ENCODE measurements at places on chromosomes 4 and X.

DNA sequence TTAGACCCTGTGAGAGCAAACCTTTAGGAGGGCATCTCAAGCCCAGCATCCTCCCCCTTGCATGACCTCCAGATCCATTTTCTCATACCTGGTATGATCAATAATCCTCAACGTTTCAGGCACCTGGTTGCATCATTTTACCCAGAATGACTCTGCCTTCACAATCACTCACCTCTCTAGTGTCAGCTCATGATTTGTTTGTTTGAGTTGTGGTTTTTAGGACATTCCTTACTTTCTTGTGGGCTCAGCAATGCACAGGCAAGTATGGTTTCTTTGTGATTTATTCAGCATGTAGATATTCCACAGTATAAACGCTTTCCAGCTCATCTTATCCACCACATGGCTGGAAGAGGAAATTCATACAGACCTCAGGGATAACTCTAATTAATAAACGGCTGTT is 93.6 kb upstream of the CPEB2 start:
- no peak for DNase-seq

DNA sequence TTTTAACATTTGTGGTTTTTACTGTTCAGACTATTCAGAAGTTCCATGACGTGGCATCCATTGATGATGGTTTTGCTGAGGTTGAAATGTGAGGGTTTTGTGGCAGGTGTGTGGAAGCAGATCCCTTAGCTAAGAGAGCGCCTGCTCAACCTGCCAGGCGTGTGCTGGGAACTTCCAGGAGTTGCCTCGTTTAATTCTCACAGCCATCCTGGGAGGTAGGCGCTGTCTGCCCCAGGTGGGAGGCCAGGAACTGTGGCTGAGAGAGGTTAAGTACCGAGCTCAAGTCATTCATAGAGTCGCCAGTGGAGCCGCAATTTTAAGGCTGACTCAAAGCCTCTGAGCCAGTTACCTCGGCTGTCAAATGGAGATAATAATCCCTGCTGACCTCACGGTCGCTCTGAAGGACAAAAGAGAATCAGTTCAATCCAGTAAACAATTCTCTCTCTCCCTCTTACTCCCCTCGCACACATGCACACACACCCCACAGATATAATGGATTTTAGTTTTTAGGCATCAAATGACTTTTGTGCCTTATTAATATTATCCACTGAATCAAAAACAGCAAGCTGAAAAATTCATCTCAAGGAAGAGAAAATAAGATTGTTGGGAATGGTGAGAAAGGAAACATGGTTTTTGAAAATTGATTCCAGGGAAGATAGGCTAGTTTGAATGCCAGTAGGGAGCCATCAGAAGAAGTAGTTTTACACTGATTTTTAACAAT is 171.3 kb downstream of the PTTG2 start:
- peak; percentile 29 for DNase-seq

DNA sequence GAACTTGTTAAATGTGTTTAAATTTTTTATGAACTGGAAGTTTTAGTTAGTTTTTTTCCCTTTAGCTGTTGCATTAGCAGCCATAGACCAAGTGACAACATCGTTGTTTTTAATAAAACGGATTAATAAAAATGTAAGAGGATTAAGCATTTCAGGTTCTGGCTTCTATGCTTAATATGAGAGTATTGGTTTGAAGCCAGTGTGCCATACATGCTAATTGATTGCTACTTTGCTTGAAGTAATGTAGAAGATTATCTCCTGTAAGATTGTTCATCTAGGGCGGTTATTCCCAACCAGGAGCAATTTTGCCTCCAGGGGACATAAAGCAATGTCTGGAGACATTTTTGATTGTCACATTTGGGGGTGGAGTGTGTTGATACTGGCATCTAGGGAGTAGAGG is 54.3 kb downstream of the TLL1 start:
- no peak for DNase-seq

- no peak for DNase-seq
These were observed 8.7 kb upstream of the PJA1 start for GRCh38 chrX:69173906-69174305.

GRCh38 chr4:37994569-37994968 is 34.4 kb downstream of the PTTG2 start:
- no peak for DNase-seq

- no peak for DNase-seq
These were observed 354.3 kb upstream of the GATB start for GRCh38 chr4:152115118-152115517.

DNA sequence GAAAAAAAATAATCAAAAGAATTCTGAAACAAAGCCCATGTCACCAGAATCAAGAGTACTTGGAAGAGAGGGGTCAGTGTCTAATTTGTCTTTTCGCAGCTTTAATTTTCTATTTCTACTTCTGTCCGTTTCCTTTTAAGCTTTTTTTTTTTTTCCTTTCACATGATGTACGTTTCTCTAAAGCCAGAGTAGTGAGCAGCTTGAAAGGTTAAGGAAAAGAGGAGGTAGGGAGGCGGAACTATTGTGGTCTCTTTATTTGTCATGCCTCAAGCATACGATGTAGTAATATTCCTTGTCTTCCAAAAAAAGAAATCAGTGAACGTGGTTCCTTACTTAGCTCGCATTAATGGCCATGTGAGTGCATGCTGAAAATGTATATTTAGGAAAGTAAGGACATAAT is 311.5 kb downstream of the TENM3 start:
- no peak for DNase-seq

- DNase-seq, result no peak
These were observed 2.0 kb downstream of the SLC25A6 start for GRCh38 chrX:1389993-1390285.

Data from T-helper 17 cell (primary cell).